ENCODE measurements at places on chromosomes 4 and X.

GRCh38 chr4:118589471-118590055 is 95.6 kb upstream of the METTL14 start:
- no peak for DNase-seq

DNA sequence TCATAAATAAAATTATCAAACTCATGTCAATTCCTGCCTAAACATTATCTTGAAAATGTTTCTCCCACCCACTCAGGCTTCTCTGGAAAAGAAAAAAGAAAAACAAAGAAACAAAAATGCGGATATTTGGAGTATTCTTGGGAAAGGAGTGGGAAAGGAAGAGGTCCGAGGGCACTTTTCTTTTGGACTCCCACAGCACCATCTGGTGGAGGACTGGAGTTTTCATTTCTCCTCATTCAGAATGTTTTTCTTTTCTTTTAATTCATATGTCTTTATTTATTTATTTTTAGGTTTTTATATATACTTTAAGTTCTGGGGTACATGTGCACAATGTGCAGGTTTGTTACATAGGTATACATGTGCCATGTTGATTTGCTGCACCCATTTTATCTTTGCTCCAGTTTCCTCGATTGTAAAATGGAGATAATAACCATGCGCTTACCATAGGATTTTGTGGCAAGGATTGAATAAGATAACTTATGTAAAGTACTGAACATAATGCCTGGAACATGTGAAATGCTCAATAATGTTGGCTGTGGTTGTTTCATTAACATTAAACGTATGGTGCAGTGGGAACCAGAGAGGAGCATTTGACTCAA is 8.0 kb upstream of the KCNE5 start:
- DNase-seq = no peak

- DNase-seq = no peak
These were observed 9.6 kb downstream of the ZAR1 start for GRCh38 chr4:48499551-48500066.

- no peak for DNase-seq
These were observed 214.8 kb downstream of the SPCS3 start for GRCh38 chr4:176534566-176534965.

- no peak for DNase-seq
These were observed 11.3 kb downstream of the PPA2 start for GRCh38 chr4:105462576-105462975.

GRCh38 chr4:111113591-111113990 is 490.7 kb upstream of the PITX2 start:
- no peak for DNase-seq

GRCh38 chrX:98480606-98481005 is 1596.9 kb downstream of the RPA4 start:
- no peak for DNase-seq

- DNase-seq = no peak
These were observed 11.8 kb downstream of the IGFBP7 start for GRCh38 chr4:57098415-57098814.

GRCh38 chr4:147060151-147060931 is 114.7 kb upstream of the TTC29 start:
- DNase-seq = no peak

DNA sequence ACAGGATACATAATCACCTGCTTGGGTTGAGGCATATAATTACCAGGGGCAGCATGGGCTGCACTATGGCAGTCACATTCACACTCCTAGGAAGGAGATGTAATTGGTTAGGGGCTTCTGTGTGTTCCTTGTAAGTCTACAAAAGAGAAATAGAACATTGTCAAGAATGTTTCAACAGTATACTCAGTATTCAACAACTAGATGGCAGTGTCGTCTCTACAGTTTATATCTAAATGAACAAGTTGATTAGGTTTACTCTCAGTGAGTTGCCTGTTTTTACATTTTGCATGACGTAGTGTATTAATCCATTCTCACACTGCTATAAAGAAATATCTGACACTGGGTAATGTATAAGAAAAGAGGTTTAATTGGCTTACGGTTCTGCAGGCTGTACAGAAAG is 50.5 kb upstream of the RAB33B start:
- DNase-seq = no peak

DNA sequence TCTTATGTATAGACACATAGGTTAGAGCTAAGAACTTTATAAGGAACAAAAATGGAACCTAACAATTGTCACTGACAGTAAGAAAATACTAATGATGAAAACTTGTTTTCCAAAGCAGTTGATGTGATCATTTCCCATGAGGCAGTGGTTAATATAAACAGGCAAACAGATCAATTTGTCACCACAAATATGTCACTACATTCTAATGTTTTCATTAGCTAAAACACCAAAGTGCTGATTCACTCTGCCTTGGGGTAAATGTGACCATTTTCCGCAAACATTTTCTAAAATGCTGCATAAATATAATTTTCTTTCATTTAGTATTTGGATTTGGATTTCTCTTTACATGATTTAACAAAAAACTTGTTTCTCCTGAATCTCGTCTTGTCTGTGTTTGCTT is 408.9 kb upstream of the CTSO start:
- no peak for DNase-seq

DNA sequence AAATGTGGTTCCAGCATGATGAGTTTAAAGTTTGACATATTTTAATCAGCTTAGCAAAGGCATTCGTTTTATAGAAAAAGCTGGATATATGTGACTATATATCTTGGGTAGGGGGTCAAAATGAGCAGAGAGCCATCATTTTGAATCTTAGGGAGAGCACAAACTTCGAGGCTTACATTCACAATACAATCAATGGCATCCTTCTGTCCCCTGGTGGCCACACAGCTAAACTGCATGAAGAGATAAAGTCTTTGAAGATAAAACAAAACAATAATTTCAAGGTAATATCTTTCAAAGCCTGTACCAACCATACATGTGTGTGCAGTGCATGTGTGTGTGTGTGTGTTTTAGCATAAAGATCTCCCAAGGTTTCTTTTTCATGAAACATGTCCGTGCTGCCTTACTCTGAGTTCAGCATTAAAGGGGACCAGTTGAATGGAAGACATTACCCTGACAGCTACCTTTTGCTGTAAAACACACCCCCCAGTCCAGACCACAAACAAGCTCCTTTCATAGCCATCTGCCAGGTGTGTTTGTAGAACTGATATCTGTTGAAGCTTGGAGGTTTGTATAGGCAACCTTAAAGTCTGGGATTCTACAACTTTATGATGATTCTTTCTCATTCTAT is 22.0 kb downstream of the DYNLT3 start:
- peak; percentile 47 for DNase-seq

- no peak for DNase-seq
These were observed 30.7 kb upstream of the PITX2 start for GRCh38 chr4:110653321-110654253.

DNA sequence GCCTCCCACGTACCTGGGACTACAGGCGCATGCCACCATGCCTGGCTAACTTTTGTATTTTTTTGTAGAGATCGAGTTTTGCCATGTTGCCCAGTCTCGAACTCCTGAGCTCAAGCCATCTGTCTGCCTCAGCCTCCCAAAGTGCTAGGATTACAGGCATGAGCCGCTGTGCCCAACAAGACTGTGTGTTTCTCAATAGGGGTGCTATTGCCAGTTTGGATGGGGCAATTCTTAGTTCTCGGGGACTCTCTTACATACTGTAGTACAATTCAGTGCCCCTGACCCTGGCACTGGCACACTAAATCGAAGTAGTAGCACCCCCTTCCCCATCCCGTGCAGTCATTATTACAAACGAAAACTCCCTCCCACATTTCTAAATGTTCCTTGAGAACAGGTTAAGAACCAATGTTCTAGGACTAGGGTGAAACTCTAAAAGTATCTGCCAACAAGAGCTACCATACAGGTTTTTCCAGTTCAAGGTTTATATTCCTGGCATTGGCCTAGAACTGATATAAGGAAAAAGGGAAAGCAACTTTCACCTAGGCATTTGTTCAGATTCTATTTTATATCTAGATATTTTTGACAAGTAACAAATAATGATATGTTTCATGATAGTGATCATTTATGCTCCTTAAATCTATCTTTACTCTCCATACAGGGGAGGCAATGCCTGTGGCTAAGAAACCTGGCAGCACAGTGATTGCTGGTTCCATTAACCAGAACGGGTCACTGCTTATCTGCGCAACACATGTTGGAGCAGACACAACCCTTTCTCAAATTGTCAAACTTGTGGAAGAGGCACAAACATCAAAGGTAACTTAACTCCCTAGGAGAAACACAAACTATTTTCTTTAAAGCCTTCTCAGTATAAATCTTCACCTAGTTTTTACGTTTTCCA is 50.4 kb upstream of the PGAM4 start:
- no peak for DNase-seq

DNA sequence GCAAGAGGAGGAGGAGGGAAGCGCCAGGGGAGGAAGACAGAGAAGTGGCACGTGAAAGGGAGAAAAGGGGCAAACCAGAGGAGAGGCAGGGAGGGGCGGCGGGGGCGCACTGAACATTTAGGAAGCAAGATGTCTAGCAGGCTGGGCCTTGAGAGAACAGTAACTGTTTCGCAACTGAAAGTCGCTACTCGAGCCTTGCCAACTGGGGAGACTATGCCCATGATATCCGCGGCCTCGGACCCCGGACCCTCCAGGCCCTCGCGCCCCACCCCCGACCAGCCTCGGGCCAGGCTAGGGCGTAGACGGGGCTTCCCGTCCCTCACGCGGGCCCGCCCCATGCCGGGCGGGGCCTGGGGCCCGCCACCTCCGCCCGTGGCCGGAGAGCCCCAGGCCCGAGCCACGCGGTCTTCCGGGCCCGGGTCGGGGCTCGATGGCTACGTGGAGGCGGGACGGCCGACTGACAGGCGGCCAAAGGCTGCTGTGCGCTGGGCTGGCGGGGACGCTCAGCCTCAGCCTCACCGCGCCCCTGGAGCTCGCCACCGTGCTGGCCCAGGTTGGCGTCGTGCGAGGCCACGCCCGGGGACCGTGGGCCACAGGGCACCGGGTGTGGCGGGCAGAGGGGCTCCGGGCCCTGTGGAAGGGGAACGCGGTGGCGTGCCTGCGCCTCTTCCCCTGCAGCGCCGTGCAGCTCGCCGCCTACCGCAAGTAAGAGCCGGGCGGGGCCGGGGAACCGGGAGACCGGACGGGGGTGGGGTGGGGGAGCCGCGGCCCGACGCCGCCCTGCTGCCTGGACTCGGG is at the start of gene SLC25A43:
Gene SLC25A43, plus strand, starts transcription at position 363 of the 798 bp plus-strand sequence. Its CDS starts 68 bp downstream, at position 431.
- DNase-seq = peak; percentile 59

- DNase-seq = no peak
These were observed 71.1 kb upstream of the PHOX2B start for GRCh38 chr4:41819621-41820020.

DNA sequence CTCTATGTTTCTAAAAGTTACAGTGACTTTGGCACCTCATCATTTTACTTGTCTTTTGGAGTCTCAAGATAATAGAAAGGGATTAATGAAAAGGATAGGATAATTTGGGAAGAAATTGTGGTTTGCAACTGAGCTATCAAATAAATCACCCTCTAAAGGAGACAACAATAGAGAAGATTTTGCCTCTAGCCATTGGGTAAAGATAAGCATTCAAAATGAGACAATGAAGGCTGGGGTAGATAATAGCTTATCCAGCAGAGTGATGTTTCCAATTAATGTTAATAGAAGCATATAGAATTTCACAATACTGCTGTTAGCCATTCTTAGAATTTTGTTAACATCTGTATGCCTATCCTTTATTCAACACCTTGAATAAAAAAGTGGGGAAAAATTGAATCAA is 1177.6 kb downstream of the ADGRL3 start:
- DNase-seq = no peak

DNA sequence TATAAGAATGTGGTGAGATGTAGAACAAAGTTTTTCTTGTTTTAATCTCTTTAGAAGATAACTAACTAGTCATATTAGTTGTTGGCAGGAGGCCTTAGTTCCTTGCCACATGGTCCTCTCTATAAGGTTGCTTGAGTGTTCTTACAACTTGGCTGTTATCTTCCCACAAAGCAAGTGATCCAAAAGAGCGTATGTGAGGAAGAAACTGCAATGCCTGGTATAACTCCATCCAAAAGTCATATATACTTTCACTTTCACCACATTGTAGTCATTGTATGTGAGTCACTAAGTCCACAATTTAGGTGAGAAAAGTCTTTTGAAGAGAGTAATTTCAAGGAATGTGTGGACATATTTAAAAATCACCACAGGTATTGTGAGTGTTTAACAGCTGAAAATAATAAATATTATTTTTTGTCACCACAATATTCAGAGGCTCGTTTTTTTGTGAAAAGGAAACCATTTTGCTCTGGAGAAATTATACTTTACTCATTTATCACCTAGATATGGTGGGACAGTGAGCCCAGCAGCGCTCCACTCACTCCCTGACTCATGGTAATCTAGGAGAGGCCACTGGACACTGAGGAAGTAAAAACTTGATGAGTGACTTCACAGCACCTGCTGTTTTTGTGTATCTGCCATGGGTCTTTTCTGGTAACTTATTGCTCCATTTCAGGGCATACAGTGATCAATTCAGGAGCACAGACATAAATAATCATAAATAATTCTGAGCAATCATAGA is 369.4 kb upstream of the NDST3 start:
- no peak for DNase-seq

DNA sequence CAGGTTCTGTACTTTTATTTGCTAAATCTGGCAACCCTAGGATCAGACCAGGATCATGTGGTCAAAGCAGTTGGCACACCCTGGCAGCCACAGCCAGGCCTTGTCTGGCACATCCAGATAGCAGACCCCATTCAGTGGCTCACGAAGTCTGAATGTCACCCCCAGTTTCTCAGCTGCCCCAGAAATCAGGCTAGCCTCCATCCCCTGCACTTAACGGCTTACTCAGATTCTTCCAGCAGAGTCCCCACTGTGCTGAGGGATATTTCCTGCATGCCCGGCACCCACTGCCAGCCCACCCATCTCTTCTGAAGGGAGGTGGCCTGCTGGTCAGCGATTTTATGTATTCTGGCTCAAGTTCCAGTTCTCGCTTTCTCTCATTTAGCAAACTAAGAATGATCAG is 4.7 kb upstream of the AWAT2 start:
- no peak for DNase-seq

GRCh38 chrX:40371376-40371775 is 209.4 kb upstream of the ATP6AP2 start:
- no peak for DNase-seq

DNA sequence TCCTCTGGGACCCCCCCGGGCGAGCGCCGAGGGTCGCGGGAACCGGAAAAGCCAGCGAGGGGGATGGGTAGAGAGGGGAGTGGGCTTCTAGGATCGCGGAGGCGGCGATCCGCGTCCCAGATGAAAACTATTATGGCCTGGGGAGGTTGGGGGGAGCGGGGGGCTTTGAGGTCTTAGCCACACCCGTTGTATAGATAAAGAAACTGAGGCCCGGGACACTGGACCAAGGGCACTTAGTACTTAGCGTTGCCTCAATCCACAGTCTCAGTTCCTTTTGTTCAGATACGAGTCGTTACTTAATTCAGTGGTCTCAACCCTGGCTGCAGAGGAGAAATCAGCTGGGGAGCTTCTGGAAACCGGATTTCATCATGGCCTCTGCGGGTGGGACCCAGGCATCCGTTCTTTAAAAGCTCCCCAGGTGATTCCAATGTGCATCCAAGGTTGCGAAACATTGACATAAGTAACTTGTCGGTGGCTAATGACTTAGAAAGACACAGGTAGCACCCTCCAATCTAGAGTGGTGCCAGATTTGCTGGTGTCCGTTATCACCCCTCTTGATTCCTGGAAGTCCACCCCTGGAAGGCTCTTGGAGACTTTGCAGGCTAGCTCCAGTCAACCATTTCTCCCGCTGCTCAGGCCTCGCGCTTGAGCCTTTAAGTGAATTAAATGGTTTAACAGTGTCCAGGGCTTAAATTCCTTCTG is 90.7 kb downstream of the GEMIN8 start:
- DNase-seq = no peak

Data from activated T-cell treated with anti-CD3 and anti-CD28 coated beads, Interleukin-2, amount 50 U/mL, for 24 hours (primary cell).